ENCODE measurements at places on chromosomes 1 and 21.

GRCh38 chr1:12435639-12436344 lies 182.2 kb downstream of the DHRS3 start:
- no peak for DNase-seq

- no peak for DNase-seq
These were observed 154.5 kb upstream of the KCND3 start for GRCh38 chr1:112143871-112144441.

- DNase-seq = peak; percentile 40
These were observed 4.1 kb upstream of the PRDM16 start for GRCh38 chr1:3064901-3065300.

- DNase-seq = no peak
These were observed 23.8 kb downstream of the SCCPDH start for GRCh38 chr1:246748006-246748405.

DNA sequence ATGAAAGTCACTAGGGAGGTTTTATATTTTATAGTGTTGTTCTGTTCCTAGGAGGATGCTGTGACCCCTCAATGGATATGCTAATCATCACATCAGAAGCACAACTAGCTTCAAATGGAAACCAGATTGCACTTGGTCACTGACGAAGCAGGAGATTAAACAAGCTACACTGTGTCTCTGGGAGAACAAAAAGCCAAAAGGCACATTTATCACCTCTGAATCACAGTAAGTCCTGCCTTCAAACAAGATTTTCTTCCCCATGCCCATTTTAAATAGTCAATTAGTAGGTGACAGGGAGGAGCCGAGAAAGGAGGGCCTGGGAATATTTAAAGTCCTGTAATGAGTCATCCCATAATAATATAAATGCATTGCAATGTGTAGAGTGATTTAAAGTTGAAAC lies 38.1 kb downstream of the RGS2 start:
- no peak for DNase-seq

DNA sequence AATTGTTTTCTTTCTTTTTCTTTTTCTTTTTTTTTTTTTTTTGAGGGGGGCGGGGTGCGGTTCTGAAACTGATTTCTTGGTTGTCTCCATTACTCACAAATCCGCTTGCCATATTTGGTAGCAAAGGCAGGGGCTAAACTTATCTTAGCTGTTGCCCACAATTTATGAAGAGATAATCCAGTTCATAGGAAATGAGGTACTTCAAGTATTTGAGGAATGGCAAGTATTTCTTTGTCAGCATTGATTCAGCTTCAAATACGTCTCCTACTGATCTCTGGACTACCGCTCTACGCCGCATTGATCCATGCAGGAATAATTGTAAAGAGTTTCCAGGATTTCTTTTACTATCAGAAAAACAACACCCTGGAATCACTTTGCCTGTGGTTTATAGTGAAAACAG lies 289.2 kb upstream of the DPYD start:
- no peak for DNase-seq

DNA sequence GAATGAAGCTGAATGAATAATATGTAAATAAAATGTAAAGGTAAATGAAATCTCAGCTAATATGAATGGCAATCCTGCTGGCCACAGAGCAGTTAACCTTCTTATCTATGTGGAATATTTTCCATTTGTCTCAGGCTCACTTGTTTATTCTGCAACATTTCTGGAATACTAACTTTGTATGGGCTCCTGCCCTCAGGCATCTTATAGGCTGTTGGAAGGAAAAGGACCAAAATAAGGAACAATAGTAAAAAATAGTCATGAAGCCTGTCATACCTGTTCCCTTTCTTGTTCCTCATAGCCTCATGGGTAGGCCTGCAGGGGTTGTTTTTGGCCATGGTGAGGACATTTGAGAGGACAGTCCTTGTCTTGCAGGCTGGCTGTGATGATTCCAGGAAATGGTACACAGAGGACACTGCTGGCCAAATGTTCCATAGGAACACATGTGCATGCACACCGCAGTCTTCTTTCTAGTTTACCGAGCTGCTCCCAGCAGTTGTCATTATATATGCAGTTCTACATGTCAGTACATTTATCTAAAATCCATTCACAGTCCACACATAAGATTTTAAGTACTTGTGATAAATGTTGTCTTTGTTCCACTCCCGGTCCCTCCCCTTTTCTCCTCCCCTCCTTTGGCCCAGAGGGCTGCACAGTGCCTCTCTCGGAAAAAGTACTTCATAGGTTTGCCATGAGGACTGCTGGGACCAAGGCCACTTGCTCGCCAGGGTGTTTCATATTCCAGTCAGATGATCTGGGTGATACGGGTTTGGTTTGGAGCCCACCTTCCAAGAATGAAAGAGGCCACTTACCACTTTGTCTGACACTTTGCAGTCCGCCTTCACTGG lies 15.2 kb upstream of the KCNQ4 start:
- DNase-seq = no peak

- DNase-seq = no peak
These were observed 58.1 kb downstream of the SCCPDH start for GRCh38 chr1:246782120-246782900.

DNA sequence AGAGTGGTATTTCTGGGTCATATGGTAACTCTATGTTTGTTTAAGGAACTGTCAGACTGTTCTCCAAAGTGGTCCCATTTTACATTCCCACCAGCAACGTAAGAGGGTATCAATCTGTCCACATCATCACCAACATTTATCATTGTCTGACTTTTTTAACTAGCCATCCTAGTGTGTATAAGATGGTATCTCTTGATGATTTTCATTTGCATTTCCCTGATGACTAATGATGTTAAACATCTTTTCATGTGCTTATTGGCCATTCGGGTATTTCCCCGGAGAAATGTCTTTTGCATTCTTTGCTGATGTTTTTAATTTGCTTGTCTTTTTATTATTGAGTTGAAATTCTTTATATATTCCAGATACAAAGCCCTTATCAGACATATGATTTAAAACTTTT lies 370.1 kb upstream of the NR5A2 start:
- DNase-seq = no peak

- no peak for DNase-seq
These were observed 43.4 kb downstream of the TGFBR3 start for GRCh38 chr1:91842563-91842962.

- no peak for DNase-seq
These were observed 207.6 kb upstream of the NFIA start for GRCh38 chr1:60874718-60875117.

DNA sequence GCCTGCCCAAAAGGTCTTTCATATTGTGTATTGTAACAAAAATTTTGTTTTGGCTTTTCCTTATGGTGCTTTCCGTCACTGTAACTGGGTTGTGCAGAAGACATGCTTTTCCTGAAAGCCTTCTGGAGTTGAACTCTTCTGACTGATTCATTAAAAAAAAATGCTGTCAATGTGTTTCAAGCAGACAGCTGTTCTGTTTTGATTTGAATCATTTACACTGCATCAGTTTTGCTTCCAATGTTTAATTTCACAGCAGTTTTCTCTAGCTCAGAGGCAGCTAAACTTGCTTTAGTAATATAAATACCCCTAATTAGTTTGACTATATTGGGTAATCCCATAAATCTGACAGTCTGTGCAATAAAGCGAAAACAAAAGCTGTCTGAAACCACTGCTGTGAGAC lies 7.9 kb downstream of the UTP11 start:
- DNase-seq = no peak

DNA sequence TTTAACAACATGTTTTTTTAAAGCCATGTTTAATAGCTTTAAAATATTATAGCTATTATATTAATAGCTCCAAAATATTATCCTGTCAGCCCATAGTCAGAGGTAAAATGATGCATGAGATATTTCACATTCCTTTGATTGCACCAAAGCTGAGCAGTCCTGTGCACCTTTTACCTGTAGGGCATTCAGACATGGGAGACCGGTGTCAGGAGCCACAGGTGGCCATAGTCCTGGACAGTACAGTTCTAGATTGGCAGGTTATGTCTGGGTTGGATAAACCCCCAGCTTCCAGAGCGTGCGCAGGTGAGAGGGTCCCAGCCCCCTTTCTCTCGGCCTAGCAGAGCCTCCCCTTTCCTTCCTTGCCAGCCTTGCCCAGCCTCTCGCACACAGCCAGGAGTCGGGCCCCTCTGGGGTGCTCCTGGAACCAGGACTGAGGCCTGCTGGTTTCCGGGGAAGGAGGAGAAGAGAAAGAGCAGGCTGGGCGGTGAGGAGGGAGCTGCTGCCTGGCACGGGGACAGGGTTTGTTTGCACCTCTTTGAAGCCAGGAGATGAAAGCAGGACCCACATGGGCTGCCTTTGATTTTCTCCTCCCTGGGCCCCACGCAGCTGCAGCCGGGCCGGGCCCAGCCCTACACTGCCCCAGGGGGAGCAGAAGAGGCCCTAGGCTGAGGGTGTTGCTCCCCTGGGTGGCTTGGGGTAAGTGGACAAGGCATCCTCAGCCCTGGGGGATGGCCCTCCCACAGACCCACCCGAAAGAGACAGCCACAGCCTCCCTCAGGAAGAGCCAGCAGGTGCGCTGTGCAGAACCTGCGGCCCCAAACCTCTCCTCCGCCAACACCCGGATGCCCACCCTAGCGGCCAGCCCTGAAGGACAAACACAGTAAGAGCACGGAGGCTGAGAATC lies 75.2 kb upstream of the TARDBP start:
- peak; percentile 46 for DNase-seq

GRCh38 chr1:45385302-45385701 lies 45.1 kb upstream of the MUTYH start:
- no peak for DNase-seq

DNA sequence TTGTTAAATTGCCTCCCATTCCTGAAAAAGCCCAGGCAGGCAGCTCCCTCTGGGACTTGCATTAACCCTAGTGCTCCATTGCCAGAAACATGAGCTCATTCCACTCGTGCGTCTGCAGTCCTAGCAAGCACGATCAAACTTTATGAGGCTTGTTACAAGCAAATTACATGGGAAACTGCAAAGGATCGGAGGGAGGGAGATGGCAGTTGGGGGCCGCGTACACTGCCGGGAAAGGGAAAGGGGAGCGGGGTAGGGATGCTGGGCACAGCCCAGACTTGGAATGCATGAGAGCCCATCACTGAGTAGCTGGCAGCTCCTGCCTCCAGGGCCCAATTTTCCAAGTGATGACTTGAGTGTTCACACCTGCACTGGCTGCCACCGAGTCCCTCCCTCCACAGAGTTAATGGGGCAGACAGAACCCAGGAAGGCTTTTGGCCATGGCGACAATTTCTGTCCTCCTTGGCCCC lies 169.9 kb downstream of the BRINP2 start:
- no peak for DNase-seq

- no peak for DNase-seq
These were observed 14.6 kb upstream of the C1orf159 start for GRCh38 chr1:1130206-1131120.

Data from CD8-positive, alpha-beta memory T cell (primary cell).